Fibroblast of skin of left quadriceps (primary cell): ENCODE measurements at places on chromosomes 11 and 22.
A peak's percentile ranks its signal among the peaks of the same experiment; 100 is the strongest.

GRCh38 chr11:2576549-2576948 is 123.2 kb downstream of the KCNQ1OT1 start:
- no peak for DNase-seq

DNA sequence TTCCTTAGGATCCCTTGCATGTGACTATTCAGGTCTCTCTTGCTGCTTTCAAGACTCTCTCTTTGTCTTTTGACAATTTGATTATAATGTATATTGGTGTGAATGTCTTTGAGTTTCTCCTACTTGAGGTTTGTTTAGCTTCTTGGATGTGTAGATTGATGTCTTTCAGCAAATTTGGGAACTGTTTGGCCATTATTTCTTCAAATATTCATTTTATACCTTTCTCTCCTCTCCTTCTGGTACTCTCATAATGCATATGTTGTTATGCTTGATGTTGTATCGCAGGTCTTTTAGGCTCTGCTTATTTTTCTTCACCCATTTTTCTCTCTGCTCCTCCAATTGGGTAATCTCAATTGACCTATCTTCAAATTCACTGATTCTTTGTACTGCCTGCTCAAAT is 44.2 kb downstream of the OR2AT4 start:
- no peak for DNase-seq

GRCh38 chr11:113090716-113091480 is 129.7 kb downstream of the NCAM1 start:
- no peak for DNase-seq

DNA sequence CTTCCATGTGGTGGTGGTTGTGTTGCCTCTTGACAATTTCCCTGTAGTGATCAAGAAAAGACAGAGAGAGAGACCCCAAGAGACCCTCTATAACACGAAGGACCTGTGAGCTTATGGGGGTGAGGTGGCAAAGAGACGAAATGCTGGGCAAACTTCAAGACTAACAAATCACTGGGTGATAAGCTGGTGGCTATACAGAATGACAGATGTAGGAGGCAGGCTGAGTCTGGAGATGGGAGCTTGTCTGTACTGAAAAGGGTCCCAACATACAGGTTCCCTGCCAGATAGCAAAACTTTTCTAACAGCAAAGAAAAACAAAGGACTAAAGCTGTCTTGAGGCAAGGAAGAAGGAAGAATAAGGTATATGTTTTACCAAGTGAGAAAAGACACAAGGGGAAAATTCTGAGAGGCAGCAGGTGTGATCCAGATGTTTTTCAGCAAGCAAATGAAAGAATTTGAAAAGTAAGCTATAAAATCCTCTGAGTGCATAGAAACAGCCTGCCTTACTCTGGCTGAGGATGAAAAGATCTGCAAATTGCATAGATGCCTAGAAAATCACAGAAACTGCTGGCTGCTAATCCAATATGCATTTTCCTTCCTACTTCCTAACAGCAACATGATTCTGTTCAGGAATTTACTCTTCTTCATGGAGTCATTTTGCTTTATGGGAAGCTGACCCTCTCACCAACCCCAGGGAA is 21.9 kb upstream of the LYVE1 start:
- DNase-seq: peak; percentile 69

DNA sequence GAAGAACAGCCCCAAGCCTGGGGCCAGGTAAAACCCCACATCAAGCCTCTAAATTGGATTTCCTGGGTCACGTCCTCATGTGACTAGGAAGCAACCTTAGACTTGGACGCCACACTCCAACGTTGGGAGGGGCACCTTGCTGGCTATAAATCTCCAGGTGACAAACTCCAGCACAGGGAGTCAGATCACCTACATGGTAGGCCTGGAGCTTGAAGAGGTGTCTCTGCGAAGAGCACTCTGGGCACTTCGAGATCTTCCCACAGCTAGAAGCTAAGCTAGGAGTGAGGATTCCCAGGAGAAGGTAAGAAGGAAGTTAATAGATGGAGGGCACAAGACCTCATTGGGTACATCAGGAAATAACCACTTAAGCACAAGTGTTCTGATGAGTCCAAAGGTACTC is 77.1 kb upstream of the GNAZ start:
- no peak for DNase-seq

DNA sequence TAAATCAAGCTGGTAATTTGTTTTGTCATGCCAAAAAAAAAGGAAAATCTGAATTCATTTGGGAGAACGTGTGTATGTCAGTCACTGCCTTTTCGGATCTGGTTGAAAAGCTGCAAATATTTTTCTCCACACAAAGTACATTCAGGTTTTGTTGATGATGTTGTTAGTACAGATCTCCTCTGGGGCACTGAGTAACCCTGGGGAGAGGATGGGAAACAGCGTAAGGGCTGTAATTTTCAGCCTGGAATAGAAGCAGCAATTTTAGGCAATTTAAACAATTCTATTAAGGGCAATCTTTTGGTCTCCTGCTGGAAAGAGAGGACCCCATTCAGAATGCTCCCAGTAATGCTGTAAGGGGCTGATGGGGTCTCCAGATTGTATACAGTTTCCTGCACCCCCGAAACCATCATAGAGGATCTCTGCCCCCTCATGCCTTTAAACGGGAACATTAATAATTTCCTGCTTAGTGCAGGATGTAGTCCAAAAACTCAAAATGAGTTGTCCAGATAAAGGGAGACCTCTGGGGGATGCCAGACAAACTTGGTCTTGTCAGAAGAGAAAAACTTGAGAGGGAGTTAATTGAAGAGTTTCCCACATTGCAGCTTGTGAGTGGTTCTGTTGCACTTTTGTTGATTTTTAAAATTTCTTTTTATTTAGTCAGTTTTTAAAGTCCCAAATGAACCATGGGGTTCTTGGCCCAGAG is 132.3 kb downstream of the COMMD9 start:
- DNase-seq: no peak

GRCh38 chr11:134662629-134663360 is 250.8 kb upstream of the B3GAT1 start:
- DNase-seq: no peak

DNA sequence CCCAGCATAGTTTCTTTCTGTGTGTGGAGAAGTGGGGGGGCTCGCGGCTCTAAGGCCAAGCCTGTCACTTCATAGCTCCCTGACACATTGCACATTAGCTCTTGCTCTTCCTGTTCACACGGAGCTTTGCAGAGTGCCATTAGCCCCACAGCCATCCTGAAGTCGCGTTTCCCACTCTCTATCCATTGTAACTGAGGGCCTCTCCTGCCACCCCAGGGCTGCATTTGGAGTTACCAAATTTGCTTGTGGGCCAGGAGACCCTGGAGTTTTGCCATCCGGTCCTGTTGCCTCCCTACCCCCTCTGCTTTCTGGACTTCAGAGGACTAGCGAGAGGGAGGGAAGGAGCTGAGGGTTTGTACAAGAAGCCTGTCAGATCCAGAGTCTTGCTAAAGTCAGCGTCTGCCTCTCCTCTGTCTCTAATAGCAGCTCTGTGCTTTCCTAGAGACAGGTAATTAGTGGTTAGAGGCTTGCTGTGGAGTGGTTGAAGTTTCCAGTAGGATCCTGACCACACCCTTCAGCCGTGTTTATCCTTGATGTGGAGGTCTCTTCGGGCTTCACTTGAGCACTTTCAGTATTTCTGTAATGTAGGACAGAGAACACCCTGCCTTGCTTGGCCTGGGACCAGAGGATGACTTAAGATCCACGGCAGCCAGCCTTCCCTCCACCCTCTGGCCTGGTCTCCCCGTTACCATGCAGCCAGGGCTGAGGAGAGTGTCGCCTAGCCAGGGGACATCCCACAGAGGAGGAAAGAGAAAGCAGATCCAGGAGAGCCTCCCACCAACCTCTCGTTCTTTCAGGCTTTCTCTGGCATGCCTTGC is 14.1 kb downstream of the DCPS start:
- no peak for DNase-seq

DNA sequence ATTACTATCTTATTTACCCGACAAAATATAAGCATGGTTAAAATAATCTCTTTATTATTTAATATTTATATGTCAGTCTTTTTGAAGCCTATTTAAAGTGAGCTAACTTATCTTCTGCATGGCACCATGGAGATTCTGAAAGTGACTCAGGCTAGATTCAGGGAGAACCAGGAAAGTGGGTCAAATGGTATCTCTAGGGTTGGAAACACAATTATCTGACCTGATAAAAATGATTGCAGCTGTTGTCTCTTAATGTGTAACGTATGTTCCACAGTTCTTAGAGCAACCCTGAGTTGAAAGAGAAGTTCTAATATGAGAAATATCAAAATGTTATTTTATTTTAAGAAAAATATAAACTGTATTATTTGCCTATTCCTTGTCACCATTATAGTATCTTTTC is 143.1 kb upstream of the CARD18 start:
- DNase-seq: no peak
